Dermis blood vessel endothelial cell (primary cell): ENCODE measurements at places on chromosomes 16 and 17. TPM values are rescaled to one million over a fixed set of nuclear protein-coding genes. Genes with fewer than 3 reads are reported as not detected.
A peak's percentile ranks its signal among the peaks of the same experiment; 100 is the strongest.

GRCh38 chr17:77571155-77571981, 387.1 kb upstream of the TNRC6C start:
- DNase-seq, result peak; percentile 23

DNA sequence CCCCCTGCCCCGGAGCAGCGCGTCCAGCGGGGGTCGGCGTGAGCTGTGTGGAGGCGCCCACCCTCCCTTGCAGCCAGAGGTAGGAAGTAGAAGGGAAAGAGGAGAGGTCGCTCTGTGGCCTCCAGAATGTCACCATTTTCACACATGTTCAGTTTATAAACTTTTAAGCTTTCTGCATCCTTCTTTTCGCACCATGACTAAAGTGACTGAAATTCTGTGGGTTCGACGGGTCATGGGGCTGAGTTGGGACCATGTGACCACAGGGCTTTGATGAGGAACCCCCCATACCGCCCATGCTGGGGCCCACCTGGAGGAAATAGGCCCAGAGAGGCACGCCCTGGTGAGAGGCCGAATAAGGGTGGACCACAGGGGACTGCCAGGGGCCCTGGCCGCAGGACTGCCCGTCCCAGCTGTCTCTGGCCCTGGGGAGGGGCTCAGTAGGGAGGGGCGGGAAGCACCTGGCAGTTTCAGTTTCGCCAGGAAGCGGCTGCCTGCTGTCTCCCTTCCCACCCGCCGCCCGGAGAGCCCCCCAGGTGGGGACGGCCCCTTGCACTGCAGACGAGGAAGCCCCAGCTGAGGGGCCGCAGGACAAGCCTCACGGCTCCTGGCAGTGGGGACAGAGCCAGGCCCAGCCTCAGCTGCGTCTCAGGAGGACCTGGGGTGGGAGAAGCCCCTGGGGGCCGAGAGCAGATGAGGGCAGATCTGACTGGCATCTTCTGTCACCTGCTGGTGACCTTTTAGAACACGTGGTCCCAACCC, 9.0 kb downstream of the CBFA2T3 start:
- peak; percentile 7 for DNase-seq

DNA sequence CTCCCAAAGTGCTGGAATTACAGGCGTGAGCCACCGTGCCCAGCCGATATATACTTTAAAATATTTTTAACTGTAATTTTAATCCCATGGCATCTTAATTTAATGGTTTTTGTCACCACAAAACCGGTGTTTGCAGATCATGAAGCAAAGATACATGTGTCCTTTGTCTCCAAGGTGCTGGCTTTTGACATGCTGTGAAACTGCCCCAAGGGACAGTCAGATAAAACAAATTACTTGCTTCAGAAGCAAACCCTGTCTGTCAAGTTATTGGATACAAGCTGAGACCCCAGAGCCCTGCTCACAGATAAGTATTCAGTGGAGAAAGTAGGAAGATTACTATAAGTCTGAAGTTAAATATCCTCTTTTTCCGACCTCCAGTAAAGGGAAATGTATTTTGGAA, 39.8 kb downstream of the ARL4D start:
- no peak for DNase-seq

GRCh38 chr16:57137566-57138273, 45.3 kb downstream of the CPNE2 start:
- no peak for DNase-seq

GRCh38 chr17:83103200-83103942, 24.0 kb downstream of the METRNL start:
- DNase-seq, result peak; percentile 70

- no peak for DNase-seq
Measured at GRCh38 chr17:40547079-40547784, 18.0 kb downstream of the CCR7 start.

GRCh38 chr16:82481455-82481854, 145.3 kb upstream of the CDH13 start:
- DNase-seq, result no peak

GRCh38 chr16:4801051-4801961, 1.1 kb downstream of the ROGDI start:
- DNase-seq, result no peak

DNA sequence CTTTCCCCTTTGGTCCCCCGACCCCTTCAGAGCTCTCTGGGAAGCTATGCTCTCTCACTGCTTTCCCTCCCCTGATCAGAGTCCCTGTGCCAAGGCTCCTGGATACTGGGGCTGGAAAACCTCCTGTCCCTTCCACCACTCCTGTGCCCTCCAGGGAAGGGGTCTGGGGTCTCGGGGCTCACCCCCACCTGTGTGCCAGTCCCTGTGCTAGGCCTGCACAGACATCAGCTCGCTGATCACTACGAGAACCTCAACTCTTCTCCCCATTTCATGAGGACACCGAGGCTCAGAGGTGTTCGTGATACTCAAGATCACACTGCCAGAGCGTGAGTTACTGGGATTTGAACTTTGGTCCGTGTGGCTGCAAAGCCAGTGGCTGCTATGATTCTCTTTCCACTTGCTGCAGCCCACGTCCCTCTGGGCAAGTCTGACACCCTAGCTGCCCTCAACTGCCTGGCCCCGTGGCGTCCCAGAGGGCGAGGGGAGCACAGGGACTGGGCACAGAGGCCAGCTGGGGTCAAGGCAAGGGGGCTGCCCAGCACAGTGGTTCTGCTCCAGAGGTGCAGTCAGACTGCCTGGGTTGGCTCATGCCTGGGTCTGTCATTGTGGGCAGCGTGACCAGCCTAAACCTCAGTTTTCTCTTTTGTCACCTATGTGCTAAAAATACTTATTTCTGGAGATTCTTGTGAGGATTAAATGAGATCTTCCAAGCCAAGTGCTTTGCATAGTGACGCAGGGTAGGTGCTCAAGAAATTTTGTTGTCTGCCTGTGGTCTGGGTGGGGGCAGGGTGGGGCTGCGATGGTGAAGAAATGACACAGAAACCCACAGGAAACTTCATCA, 43.8 kb upstream of the TOB1 start:
- no peak for DNase-seq

- DNase-seq, result no peak
Measured at GRCh38 chr17:36066365-36066985, 2.4 kb downstream of the CCL18 start.

Gene SLFN13
- 3.2 and 5.8 TPM in 2 replicates for total RNA-seq

Gene EVI2B
- under 0.01 and 0.19 TPM in 2 replicates for total RNA-seq

Gene RUNDC3A
- under 0.01 TPM in 1 of 2 replicates, not detected in the other for total RNA-seq

Gene SNN
- 34.4 and 56.7 TPM in 2 replicates for total RNA-seq

Gene PRAC1
- not detected in 2 replicates for total RNA-seq

Gene SCN4A
- 0.09 and 0.17 TPM in 2 replicates for total RNA-seq

Gene METTL26
- total RNA-seq, result 76.4 and 83.6 TPM in 2 replicates

Gene FNDC8
- total RNA-seq, result not detected in 2 replicates
